ENCODE measurements at places on chromosomes 16 and 17.

DNA sequence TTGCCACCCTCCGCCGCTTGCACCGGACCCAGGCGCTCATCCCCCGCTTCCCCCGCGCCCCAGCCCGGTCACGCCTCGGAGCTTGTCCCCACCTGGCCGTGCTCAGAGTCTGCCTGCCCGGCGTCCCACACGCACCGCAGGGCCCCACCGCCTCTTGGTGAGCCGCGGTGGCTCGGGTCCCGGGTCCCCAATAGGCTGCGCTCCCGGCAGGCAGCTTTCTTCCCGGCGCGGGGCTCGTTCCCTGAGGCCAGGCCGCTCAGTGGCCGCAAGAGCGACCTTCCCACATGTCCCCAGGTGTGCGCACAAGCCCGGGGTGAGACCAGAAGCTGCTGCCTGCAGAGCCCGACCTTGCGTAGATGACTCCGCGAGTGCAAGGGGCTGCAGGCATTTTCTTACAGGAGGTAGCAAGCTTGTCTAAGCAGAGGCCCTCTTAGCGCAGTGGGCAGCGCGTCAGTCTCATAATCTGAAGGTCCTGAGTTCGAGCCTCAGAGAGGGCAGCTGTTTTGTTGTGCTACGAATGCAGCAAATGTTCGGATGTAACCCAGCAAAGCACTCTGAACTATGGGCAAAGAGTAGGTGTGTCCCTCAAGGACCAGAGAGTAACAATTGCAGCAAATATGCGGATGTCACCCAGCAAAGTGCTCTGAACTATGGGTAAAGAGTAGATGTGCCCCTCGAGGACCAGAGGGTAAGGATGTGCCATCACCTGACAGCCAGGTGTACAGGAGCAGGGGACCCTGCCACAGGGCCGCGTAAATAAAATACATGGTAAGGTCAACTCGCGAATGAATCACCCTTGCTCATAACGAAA, 15.6 kb downstream of the TLE7 start:
- peak; percentile 98 for DNase-seq
- peaks cover 12% of the 10 kb centered on the region for H3K4me1 ChIP-seq
- H3K27ac ChIP-seq = no peak overlapping the region
- H3K36me3 ChIP-seq = no peaks in the 10 kb centered on the region
- peak overlapping the region; percentile 76 for H3K4me3 ChIP-seq
- H3K27me3 ChIP-seq = peaks cover 28% of the 10 kb centered on the region

DNA sequence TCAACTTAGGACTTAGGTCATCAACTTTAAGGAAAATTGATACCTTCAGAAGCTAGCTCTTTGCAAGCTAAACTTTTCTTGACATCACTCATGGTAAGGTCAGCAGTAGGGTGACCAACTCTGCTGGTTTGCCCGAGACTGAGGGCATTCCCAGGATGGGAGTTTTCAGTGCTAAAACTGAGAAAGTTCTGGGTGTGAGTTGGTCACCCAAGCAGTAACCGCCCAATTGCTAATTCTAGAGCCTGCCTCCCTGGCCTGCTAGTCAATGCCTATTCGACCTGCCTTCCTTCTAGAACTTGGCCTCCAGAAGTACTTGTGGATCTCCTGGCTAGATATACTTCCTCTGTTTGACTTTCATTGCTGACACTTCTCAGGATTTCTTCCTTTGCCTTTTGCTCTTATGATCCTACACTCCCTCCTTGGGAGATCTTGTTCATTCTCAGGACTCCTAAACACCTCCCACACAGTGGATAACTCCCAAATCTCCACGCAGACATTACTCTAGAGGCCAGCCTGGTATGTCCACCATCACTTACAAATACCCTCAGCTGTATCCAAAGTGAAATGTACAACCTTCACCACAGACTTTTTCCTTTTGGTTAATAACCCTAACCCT, 10.5 kb upstream of the MYO18A start:
- H3K27ac ChIP-seq = no peak overlapping the region
- no peak for DNase-seq
- no peak overlapping the region for H3K4me3 ChIP-seq
- H3K27me3 ChIP-seq = no peaks in the 10 kb centered on the region
- no peaks in the 10 kb centered on the region for H3K4me1 ChIP-seq

DNA sequence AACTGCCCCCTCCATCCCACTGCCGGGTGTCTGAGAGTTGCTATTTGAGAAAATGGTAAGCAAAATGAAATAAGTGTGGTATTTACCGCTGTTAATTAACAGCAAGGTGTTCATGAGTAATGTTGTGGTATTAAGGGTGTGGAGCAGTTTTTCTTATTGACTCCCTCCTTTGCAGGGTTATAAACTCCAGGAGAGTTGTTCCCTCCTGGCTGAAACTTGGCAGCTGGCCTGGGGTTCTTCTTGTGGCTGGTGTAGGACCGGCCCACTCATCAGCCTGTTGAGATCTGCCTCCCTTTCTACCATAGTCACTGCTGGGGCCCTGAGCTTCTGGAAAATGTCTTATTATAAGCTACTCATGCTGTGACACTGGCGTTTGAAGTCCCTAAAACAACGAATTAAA, 128.6 kb downstream of the SOX9 start:
- DNase-seq = no peak
- H3K27ac ChIP-seq = no peak overlapping the region
- H3K27me3 ChIP-seq = peaks cover 19% of the 10 kb centered on the region
- H3K36me3 ChIP-seq = no peaks in the 10 kb centered on the region
- H3K4me3 ChIP-seq = no peak overlapping the region

DNA sequence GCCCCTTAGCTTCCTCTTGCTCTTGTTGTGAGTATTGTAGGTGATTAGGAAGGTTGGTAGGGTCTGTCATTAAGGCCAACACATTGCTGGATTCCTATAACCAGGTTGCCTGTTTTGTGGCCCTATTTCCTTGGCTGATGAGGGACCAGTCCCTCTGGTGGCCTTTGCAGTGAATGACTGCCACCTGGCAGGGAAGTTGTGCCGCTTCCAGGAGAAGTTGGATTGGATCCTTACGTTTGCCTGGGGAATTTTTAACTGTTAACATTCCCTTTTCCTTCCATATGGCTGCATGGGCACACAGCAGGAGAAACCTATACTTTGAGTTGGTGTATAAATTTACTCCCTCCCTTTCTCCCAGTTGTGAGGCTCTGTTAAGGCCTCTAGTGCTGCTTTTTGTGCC, 32.4 kb downstream of the LCMT1 start:
- H3K27ac ChIP-seq = no peak overlapping the region
- DNase-seq = peak; percentile 71
- H3K27me3 ChIP-seq = no peaks in the 10 kb centered on the region
- peaks cover 48% of the 10 kb centered on the region for H3K36me3 ChIP-seq
- H3K4me3 ChIP-seq = no peak overlapping the region

- peaks cover 39% of the 10 kb centered on the region for H3K27me3 ChIP-seq
- H3K4me1 ChIP-seq = no peaks in the 10 kb centered on the region
- H3K27ac ChIP-seq = no peak overlapping the region
- no peaks in the 10 kb centered on the region for H3K36me3 ChIP-seq
These were observed 3.2 kb downstream of the KRTAP9-9 start for GRCh38 chr17:41258406-41258805.

GRCh38 chr16:74936902-74937560, 47.9 kb downstream of the WDR59 start:
- no peaks in the 10 kb centered on the region for H3K27me3 ChIP-seq
- H3K4me1 ChIP-seq = no peaks in the 10 kb centered on the region
- H3K4me3 ChIP-seq = no peak overlapping the region
- no peak overlapping the region for H3K27ac ChIP-seq

GRCh38 chr16:26133416-26134093, 441.8 kb downstream of the HS3ST4 start:
- no peak for DNase-seq
- H3K4me1 ChIP-seq = peaks cover 5% of the 10 kb centered on the region
- no peak overlapping the region for H3K4me3 ChIP-seq
- H3K36me3 ChIP-seq = no peaks in the 10 kb centered on the region
- no peak overlapping the region for H3K27ac ChIP-seq

DNA sequence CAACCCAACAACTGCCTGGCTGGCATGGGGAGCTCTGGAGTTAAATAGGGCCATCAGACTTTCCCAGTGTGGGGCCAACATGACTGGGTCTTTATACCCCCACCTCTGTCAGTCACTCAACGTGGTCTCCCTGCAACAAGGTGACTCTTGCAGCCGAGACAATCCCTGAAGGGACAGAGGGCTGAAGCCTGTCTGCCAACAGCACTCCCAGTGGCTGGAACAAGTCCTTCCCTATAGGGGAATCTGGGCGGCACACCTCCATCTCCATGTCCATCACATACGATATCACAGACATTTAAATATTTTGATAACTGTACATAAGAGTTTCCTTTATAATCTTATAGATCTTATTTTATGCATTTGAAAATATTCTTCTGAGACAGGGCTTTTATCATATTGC, 4.8 kb upstream of the MAPT start:
- H3K4me3 ChIP-seq = no peak overlapping the region
- peak; percentile 78 for DNase-seq
- H3K36me3 ChIP-seq = no peaks in the 10 kb centered on the region
- no peak overlapping the region for H3K27ac ChIP-seq

DNA sequence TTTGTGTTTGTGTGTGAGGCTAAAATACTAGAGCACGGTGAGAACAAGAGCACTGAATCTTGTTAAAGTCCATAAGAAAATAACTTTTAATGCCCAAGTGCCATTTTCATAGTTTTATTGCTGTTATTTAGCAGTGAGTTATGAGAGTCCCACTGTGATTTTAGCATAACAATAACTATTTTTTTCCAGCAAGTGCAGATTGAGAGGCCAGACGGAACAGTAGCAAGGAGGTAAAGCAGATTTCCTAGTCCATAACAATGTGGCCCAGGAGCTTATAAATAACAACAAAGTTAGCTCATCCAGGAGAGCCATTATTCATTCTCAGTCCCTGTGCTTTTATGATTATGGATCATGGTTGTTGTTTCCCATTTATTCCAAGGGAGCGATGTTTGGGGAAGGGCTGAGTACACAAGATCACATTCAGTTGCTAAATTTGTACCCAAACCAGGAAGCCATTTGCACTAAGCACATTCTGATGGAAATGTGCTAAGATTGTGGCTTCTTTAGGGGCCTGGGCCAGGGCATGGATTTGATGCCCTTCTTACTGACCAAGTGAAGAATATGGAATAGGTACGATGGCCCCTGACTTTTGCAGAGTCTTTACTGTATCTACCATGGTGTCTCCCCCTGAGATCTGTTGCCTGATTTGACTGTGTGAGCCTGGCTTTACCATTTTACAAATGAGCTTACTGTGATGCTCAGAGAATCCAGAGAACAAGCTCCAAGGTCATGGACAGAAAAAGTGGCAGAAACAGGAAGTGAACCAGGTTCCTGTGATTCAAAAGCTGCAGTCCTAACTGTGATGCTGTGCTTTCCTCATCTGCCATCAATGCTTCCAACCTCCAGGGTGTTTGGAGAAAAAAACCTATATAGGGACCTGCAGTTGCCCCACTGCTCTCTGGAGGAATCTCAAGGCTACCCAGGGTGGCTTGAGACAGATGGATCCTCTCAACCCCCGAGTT, 204.7 kb upstream of the HSBP1 start:
- H3K27me3 ChIP-seq = no peaks in the 10 kb centered on the region
- no peak overlapping the region for H3K4me3 ChIP-seq
- no peaks in the 10 kb centered on the region for H3K4me1 ChIP-seq
- no peak overlapping the region for H3K27ac ChIP-seq

- H3K27me3 ChIP-seq = no peaks in the 10 kb centered on the region
- no peak for DNase-seq
- H3K4me3 ChIP-seq = peak overlapping the region; percentile 36
- H3K4me1 ChIP-seq = peaks cover 2% of the 10 kb centered on the region
These were observed 113.2 kb downstream of the PRKCA start for GRCh38 chr17:66415366-66416206.

GRCh38 chr17:49344914-49345313, 17.1 kb downstream of the ZNF652 start:
- H3K36me3 ChIP-seq = no peaks in the 10 kb centered on the region
- no peak for DNase-seq
- no peak overlapping the region for H3K4me3 ChIP-seq
- H3K27ac ChIP-seq = no peak overlapping the region
- no peaks in the 10 kb centered on the region for H3K4me1 ChIP-seq

- no peak overlapping the region for H3K4me3 ChIP-seq
- peaks cover 80% of the 10 kb centered on the region for H3K36me3 ChIP-seq
- H3K4me1 ChIP-seq = peaks cover 3% of the 10 kb centered on the region
- no peaks in the 10 kb centered on the region for H3K27me3 ChIP-seq
These were observed 13.5 kb downstream of the KNOP1 start for GRCh38 chr16:19704321-19705145.

DNA sequence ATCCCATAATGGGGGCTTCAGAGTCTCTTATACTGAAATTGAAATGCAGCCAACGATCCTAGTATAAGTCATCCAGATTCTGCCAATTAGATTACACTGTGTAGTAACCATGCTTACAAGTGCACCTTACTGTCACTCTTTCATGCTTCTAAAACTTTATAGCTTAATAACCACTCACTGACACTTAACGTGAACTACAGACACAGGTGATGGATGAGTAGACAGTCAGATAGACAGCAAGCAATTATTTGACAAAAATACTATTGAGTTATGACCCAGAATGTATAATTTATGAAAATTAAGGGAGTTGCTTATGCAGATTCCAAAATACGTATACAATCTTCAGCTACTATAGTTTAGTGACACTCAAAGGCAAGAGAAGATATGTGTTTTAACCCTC, 6.3 kb downstream of the CDH8 start:
- H3K27me3 ChIP-seq = peaks cover 32% of the 10 kb centered on the region
- no peak for DNase-seq
- no peak overlapping the region for H3K27ac ChIP-seq
- no peaks in the 10 kb centered on the region for H3K36me3 ChIP-seq
- H3K4me3 ChIP-seq = no peak overlapping the region

- no peaks in the 10 kb centered on the region for H3K27me3 ChIP-seq
- no peak for DNase-seq
- no peaks in the 10 kb centered on the region for H3K4me1 ChIP-seq
- no peaks in the 10 kb centered on the region for H3K36me3 ChIP-seq
These were observed 47.2 kb downstream of the SRL start for GRCh38 chr16:4194661-4195060.

GRCh38 chr17:83101805-83102480, 22.5 kb downstream of the METRNL start:
- no peak for DNase-seq
- H3K4me1 ChIP-seq = no peaks in the 10 kb centered on the region
- no peaks in the 10 kb centered on the region for H3K27me3 ChIP-seq
- H3K36me3 ChIP-seq = no peaks in the 10 kb centered on the region
- no peak overlapping the region for H3K4me3 ChIP-seq

- H3K27ac ChIP-seq = no peak overlapping the region
- peaks cover 31% of the 10 kb centered on the region for H3K36me3 ChIP-seq
- no peaks in the 10 kb centered on the region for H3K27me3 ChIP-seq
- H3K4me3 ChIP-seq = no peak overlapping the region
These were observed 49.9 kb upstream of the ZNF750 start for GRCh38 chr17:82889496-82890338.

GRCh38 chr17:49633762-49634484, 44.0 kb downstream of the SPOP start:
- H3K27me3 ChIP-seq = no peaks in the 10 kb centered on the region
- H3K4me3 ChIP-seq = peak overlapping the region; percentile 47
- no peak for DNase-seq
- H3K27ac ChIP-seq = no peak overlapping the region
- H3K36me3 ChIP-seq = peaks cover 9% of the 10 kb centered on the region
